NCI-H187 treated with DMSO at 0.1 percent for 48 hours (cell line): ENCODE measurements at places on chromosomes 7 and 10.

- DNase-seq, result no peak
These were observed 526.2 kb upstream of the ADARB2 start for GRCh38 chr10:2263561-2263960.

DNA sequence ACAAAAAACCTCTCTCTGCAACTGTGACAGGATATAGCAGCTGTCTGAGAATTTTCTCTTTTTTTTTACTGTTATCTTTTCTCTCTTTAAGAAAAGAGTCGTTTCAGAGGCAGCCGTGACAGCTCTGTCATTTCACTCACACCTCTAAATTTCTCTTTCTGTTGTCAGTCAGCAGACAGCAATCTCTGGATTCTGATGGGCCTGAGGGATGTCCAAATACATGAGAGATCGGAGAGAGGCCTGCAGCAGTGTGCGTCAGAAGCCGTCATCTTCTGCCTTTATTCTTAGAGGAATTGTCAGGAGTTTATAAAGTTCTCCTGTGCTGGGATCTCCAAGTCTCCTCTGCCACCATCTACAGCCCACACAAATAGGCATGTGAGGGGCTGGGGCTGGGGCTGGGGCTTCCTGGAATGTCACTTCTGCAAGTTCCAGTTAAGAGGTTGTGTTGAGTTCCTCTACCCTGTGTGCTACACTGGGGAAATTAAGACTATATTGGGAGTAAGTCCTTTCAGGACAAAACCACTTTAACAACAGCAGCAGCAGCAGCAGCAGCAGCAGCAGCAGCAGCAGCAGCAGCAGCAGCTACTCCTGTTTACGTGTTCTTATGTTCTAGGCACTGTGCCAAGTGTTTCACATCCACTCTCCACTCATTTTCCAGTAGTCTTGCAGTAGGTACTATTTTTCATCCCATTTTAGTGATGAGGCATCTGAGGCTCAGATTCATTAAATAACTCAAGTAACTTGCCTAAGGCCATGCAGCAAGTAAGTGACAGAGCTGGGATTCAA lies 541.3 kb downstream of the LRMDA start:
- no peak for DNase-seq

GRCh38 chr7:131250331-131250730 lies 77.3 kb upstream of the MKLN1 start:
- DNase-seq, result no peak

- DNase-seq, result no peak
These were observed 379.7 kb downstream of the PHTF2 start for GRCh38 chr7:78178319-78178718.

DNA sequence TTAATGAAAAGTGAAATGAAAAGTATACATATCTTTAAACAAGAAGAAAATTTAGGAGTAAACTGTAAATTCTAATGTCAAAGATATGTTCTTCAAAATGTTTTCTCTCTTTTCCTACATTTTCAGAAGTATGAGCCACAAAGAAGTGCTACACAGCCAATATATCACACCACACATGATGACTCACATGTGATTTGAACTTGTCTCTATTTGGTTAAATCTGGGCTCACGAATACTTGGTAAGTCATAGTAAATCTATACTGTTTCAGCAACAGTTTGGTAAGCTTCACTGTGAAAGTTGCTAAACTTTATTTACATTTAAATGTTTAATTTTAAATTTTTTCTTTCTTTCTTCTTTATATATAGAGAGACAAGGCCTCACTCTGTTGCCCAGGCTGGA lies 380.6 kb upstream of the IGFBP3 start:
- no peak for DNase-seq

DNA sequence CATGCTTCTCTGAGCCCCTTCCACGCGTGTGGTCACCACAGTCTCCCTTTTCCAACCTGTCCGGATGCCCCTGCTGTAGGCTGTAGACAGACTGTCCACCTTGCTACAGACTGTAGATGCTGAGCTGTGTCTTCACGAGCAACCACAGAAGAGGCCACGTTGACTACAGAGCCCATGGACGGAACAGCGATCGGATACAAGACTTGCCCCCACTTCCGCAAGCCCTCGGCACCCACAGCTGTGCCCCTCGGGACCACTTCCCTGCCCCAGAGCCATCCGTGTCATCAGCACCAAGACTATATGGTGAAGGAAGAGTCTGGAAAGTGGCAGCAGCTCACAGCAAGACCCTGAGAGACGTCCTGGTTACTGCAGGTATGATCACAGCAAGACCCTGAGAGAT lies 491.4 kb downstream of the DNAJB6 start:
- DNase-seq, result no peak

GRCh38 chr10:71971769-71972555 lies 7.8 kb downstream of the CHST3 start:
- DNase-seq, result no peak

DNA sequence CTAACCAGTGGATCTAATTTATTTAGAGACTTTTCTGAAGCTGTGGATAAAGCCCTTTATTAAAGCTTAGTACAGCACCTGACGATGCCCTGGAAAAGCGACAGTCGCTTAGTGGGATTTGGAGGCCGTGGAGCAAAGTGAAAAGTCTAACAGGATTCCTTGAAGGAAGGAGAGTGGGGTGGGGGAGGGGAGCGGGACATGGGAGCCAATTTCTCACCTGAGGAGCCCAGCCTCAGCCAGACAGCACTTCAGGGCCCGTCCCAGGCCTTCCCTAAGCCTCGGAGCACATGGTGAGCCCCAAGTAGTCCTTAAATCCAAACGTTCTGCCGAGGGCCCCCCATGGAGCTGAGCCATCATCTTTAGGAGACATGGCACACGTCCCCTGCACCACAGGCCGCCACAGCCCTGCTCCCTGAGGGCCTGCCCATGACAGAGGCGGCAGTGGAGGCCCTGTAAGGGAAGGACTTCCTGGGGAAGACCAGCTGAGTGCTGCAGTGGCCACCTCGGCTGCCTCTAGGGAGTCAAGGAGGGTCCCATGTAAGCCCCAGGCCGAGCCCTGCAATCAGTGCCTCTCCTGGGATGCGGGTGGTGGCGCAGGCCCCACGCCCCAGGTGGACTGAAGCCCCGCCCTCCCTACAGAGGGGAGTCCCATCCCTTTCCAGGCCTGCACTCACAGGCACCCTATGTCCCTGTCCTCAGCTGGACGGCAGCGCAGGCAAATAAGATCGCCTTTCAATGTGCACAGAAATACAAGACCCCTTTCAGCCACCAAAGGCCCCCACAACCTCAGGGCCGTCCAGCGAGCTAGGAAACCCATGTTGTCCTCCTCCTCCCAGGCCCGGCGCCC lies 187.0 kb downstream of the MAD1L1 start:
- DNase-seq, result no peak

DNA sequence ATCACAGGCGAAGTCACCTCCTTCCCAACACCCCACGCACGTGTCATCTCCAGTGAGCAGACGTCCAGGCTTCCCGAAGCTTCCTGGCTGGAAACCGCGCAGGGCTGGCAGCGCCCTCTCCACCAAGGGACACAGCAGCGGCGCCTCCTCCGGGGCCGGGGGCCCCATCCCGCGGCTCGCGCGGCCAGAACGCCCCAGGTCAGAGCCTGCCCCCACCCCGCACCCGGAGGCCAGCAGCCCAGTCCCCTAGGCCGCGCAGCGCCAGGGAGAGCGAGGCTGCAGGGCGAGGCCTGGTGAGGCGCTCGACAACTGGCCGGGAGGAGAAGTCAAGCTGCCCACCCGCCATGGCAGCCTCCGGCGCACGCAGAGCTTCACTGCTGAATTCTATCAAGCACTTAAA lies 247.0 kb downstream of the SEMA3D start:
- DNase-seq, result no peak

DNA sequence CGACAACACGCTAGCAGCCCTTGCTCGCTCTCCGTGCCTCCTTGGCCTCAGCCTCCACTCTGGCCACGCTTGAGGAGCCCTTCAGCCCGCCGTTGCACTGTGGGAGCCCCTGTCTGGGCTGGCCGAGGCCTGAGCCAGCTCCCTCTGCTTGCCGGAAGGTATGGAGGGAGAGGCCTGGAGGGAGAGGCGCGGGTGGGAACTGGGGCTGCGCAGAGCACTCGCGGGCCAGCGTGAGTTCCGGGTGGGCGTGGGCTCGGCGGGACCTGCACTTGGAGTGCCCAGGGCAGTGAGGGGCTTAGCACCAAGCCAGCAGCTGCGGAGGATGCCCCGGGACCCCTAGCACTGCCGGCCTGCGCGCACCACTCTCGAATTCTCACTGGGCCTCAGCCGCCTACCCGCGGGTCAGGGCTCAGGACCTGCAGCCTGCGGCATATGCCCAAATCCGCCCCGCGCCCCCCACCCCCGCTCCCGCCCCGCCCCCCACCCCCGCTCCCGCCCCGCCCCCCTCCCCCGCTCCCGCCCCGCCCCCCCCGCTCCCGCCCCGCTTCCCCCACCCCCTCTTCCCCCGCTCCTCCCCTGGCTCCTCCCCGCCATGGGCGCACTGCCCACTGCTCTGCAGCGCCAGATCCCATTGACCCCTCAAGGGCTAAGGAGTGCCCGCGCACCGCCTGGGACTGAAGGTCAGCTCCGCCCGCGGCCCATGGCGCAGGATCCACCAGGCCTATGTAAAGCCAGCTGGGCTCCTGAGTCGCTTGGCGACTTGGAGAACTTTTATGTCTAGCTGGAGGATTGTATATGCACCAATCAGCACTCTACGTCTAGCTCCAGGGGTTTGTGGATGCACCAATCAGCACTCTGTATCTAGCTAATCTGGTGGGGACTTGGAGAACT lies 15.9 kb upstream of the ACBD5 start:
- no peak for DNase-seq

GRCh38 chr10:126433351-126433750 lies 45.1 kb upstream of the ADAM12 start:
- DNase-seq, result no peak

- DNase-seq, result no peak
These were observed 354.5 kb downstream of the WDR11 start for GRCh38 chr10:121205625-121206024.

GRCh38 chr10:123636598-123637325 lies 29.4 kb upstream of the GPR26 start:
- no peak for DNase-seq

DNA sequence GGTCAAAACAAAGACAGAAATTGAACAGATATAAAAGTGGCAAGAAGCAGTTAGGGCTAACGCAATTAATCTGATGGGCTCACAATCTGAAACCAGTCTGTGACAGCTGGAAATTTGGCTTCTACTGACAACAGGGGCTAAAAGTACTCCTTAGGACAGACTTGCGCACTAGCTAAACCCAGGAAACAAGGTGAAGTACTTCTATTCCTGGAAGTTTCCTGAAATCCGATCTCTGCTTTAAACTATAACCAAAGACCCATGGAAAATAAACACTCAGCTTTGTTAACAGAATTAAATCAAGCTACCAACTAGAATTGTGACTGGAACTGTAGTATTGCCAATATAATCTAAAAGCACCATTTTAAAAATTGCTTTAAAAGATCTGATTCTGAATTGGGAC lies 520.2 kb upstream of the ZWINT start:
- peak; percentile 27 for DNase-seq

DNA sequence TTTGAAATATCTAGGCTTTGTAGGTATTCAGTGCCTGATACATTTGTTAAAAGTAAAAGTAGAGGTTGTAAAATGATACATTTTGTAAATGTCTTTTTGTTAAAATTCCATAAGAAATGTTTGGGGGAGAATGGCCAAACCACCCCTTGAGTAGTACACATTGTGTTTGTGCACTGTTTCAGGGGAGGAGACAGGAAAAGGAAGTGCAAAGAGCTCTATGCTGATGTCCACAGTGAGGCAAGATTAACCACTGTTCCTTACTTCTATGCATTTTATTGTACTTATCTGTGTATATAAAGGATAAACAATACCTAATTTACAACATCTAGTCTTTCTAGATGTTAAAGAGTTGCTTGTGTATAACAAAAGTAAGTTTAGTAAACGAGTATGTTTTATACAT lies 7.4 kb upstream of the CYCS start:
- no peak for DNase-seq

DNA sequence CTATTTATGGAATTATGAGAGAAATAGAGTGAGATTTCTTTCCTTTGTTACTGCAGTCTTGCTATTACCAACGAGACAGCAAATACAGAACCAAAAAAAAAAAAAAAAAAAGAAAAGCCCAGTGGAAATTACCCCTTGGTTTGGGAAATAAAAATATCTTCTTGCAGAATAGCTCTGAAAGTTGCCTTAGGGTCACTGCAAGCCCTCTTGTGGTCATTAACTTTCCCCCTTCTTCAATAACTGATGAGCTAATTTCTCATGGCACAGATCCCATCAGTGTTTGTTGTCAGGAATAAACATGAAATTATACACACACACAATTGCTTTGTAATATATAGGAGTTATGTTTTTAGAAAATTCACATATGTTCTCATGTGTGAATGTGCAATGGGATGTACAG lies 111.0 kb upstream of the FEZF1 start:
- no peak for DNase-seq

DNA sequence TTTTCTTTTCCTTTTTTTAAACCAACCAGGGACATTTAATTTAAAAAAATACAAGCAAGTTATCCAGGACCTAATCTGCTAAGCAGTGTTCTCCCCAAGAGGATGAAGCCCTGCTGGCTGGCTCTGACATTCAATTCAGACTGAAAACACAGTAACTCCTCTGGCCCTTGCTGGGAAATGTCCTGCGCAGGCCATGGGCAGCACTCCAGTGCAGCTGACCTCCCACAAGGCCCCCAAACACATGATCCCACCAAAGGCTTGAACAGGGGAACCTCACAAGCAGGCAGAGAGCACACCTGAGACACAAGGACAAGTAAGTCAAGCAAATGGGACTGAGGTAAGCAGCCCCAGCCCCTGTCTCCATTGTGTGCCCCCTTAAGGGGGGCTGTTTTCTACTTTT lies 56.9 kb upstream of the FHIP2A start:
- no peak for DNase-seq

DNA sequence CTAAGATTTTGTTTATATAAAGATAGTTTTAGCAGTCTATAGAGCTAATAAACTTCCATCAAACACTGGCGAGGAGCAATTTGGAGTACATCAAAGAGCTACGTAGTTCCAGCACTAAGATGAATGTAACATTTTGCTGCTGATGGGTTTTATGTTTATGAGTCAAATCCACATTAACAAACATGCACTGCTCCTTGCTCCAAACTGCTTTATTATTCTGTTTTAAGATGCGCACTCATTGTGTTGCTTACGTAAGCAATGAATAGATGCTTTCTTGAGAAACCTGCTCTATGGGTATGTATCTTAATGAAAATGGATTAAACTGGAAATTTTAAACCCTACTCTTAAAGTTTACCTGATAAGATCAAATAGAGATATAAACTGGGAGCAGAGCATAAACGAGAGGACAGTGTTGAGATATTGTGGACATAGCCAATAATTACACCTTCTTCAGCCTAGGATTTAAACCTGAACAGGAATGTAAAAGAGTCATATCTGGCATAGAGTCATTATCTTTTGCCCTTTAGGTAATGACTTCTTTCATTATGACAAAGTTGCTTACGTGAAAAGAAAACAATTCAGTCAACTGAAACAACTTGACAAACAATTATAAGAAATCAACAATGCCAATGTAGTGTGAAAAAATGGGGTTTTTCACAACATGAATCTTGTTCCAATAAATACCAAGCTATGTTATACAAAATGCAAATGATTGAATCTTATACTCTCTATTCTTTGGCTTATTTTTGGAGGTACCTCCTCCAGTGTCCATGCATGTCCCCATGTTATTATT lies 153.5 kb upstream of the MTPN start:
- DNase-seq, result no peak
